ENCODE measurements at places on chromosomes 5 and 9.

DNA sequence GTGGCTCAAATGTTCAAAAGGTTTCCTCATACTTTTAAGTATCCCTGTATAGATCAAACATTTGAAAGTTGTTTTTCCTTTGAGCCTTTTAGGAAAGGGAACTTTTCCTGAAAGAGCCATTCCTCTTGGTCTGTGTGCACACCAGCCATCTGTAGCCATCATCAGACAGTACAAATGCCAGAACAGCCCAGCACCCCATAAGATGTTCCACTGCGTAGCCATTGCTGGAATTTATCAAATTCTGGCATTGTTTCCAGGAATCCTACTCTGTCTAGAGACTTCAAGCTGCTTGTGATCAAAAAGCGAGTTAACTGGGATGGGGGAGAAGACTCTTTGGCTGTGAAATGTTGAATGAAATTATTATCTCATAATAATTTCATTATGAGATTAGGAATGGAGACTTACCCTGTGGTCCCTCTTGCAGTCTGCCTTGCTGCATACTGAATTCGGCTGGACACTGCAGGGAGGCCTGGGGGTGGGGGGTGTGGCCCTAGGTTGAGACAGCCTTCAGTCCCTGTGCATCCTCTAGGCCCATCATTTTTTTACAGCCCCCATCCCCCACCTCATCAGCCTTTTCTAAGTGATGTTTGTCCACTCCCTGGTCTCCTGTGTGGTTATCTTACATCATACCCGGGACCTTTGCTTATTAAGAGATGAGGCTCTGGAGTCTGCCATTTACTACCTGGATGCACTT lies 99.8 kb downstream of the RALGPS1 start:
- DNase-seq, result no peak
- no peaks in the 10 kb centered on the region for H3K4me1 ChIP-seq
- no peaks in the 10 kb centered on the region for H3K36me3 ChIP-seq
- no peaks in the 10 kb centered on the region for H3K27me3 ChIP-seq

DNA sequence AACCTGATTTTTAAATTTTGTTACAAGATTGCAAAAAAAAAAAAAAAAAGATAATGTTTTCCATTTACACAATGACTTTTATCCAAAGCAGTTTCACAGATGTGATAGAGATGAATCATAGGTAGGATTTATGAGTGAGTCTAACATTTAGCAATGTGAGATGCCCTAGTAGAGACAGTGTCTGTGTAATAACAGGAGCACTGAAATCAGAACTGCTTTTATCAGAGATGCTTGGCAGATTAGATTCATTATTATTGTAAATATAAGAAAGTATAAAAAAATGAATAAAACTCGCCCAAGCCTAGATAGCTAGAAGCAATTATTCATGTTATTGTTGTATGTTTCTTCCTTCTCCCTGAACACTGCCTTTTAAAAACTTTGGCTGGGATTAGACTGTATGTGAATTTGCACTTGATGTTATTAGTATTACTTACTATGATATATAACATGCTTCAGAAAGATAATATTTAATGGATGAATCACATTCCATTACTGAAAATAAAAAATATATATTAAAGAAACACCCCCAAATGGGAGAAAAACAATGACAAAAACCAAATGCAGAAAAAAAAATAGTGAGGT lies 567.3 kb upstream of the KLF4 start:
- H3K27me3 ChIP-seq, result no peaks in the 10 kb centered on the region
- no peak overlapping the region for H3K27ac ChIP-seq
- DNase-seq, result no peak
- H3K4me3 ChIP-seq, result no peak overlapping the region

DNA sequence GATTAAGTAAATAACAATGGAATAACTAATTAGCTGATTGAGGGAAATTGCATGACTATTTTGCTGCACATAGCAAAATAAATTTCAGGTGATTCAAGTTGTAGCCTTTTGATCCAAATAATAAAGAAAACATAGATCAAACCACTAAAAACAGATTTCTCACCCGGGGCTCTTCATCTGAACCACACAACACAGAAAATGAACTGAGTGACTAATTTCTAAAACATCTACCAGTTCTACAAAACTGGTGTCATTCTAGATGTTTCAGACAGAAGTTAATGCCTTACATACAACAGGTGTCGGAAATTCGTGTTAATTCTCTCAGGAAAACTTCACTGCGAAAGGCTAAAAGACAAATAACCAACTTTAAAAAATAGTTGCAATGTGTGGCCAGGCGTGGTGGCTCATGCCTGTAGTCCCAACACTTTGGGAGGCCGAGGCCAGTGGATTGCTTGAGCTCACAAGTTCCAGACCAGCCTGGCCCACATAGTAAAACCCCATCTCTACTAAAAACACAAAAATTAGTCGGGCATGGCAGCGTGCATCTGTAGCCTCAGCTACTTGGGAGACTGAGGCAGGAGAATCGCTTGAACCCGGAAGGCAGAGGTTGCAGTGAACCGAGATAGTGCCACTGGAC lies 6.9 kb downstream of the PROP1 start:
- H3K4me3 ChIP-seq, result no peak overlapping the region
- no peak for DNase-seq
- H3K36me3 ChIP-seq, result no peaks in the 10 kb centered on the region
- peaks cover 18% of the 10 kb centered on the region for H3K27me3 ChIP-seq
- no peaks in the 10 kb centered on the region for H3K4me1 ChIP-seq

- no peaks in the 10 kb centered on the region for H3K27me3 ChIP-seq
- no peak overlapping the region for H3K4me3 ChIP-seq
- H3K27ac ChIP-seq, result no peak overlapping the region
- peaks cover 4% of the 10 kb centered on the region for H3K36me3 ChIP-seq
Measured at GRCh38 chr5:104370523-104370922, 807.9 kb upstream of the NUDT12 start.

GRCh38 chr5:140402258-140403074 lies 833 bp downstream of the ANKHD1 start:
- H3K27ac ChIP-seq, result no peak overlapping the region
- DNase-seq, result peak; percentile 65
- H3K36me3 ChIP-seq, result no peaks in the 10 kb centered on the region

- no peak overlapping the region for H3K4me3 ChIP-seq
- no peaks in the 10 kb centered on the region for H3K4me1 ChIP-seq
- no peak for DNase-seq
- H3K36me3 ChIP-seq, result no peaks in the 10 kb centered on the region
- no peak overlapping the region for H3K27ac ChIP-seq
Measured at GRCh38 chr5:104266161-104266560, 703.6 kb upstream of the NUDT12 start.

DNA sequence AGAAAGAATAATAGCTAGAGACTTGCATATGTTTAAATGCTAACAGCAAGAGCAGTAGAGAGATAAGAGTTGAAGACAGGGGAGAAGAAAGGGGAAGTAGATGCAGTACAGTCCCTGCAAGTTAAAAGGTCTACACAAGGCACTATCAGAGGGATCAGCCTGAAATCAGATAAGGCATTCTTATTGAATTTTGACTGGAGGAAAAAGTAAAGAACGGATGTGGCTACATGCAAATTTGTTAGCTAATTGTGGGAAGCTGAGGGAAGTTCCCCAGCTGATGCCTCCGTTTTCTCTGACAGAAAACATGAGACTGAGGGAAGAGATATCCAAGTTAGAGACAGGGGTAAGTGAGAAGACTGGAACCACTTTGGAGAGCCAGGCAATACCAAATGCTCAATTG lies 12.9 kb upstream of the RHOBTB3 start:
- H3K36me3 ChIP-seq, result peaks cover 4% of the 10 kb centered on the region
- peaks cover 6% of the 10 kb centered on the region for H3K4me1 ChIP-seq
- peak; percentile 64 for DNase-seq
- no peaks in the 10 kb centered on the region for H3K27me3 ChIP-seq
- H3K27ac ChIP-seq, result no peak overlapping the region
- H3K4me3 ChIP-seq, result no peak overlapping the region

DNA sequence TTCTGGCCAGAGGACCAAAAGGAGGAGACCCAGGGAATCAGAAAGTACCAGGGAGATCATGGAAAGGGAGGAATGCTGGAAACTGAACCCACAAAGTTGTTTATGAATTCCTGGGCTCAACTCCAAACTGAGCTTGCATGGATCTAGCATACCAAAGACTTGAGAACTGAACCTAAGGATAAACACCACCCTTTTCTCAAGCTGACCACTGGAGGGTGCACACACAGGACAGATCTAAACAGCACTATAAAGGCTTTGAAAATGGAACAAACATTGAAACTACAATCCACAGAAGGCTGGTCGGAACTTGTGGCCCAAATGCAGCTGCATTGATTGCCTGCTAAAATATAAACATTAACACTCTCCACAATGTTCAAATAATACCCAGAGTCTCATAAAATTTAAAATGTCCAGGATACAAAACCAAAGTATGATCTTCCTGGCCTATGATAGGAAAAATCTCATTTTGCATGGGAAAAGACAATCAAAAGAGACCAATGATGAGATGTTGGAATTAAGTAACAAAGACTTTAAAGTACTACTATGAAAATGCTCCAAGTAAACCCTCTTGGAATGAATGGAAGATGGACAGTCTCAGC lies 15.6 kb upstream of the IRF1 start:
- no peaks in the 10 kb centered on the region for H3K27me3 ChIP-seq
- H3K4me3 ChIP-seq, result no peak overlapping the region
- peaks cover 32% of the 10 kb centered on the region for H3K4me1 ChIP-seq
- H3K27ac ChIP-seq, result no peak overlapping the region
- DNase-seq, result no peak

DNA sequence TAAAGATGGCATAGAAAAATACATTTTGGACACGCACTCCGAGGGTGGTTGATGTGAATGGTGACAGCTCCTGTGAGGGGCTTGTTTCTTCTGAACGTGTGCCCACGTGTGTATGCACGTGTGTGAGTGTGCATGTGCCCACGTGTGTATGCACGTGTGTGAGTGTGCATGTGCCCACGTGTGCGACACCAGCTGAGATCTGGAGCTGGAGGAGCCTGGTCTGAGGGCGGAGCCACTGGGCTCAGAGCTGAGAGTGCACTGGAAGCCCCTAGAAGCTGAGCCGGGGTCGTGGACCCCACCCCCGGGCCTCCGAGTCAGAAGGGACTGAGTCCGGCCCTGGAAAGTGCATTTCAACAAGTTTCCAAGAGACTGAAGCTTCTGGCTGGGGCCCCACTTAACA lies 282.5 kb upstream of the IRX4 start:
- H3K4me3 ChIP-seq, result no peak overlapping the region
- H3K27ac ChIP-seq, result no peak overlapping the region
- H3K4me1 ChIP-seq, result no peaks in the 10 kb centered on the region
- H3K27me3 ChIP-seq, result peaks cover 15% of the 10 kb centered on the region
- DNase-seq, result peak; percentile 44

DNA sequence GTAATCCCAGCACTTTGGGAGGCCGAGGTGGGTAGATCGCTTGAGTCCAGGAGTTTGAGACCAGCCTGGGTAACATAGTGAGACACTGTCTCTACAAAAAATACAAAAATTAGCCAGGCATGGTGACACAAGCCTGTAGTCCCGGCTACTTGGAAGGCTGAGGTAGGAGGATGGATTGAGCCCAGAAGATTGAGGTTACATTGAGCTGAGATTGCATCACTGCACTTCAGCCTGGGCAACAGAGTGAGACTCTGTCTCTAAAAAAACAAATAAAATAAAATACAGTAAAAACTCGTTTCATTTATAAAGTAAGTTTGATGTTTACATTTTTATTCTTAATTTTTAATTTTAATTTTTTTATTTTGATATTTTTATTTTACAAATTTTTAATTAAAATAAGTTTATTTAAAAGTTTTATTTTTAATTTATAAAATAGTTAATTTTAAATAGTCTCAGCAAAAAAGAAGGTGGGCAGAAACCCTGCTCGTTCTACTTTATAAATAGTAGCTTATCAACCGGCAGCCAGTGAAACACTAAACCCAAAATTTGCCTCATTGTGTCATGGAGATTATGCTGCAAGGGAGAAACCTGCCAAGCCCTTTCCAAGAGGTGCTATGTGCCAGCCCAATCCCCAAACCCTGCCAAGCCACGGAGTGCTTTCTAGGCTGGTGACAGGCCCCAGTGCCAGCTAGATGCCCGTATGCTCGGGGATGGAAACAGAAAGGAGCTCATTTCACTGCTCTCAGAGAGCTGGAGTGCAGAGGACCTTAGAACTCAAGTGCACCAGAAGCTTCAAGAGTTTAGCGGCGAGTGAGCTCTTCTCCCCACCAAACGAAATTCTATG lies 38.9 kb downstream of the SERINC5 start:
- H3K4me3 ChIP-seq, result no peak overlapping the region
- no peak overlapping the region for H3K27ac ChIP-seq
- no peaks in the 10 kb centered on the region for H3K36me3 ChIP-seq
- H3K27me3 ChIP-seq, result no peaks in the 10 kb centered on the region

- H3K27ac ChIP-seq, result no peak overlapping the region
- H3K27me3 ChIP-seq, result peaks cover 15% of the 10 kb centered on the region
- H3K36me3 ChIP-seq, result no peaks in the 10 kb centered on the region
- H3K4me3 ChIP-seq, result no peak overlapping the region
- H3K4me1 ChIP-seq, result no peaks in the 10 kb centered on the region
Measured at GRCh38 chr5:68817632-68818031, 276.2 kb upstream of the SLC30A5 start.

GRCh38 chr5:37814699-37815098 lies 25.1 kb downstream of the GDNF start:
- DNase-seq, result no peak
- peaks cover 14% of the 10 kb centered on the region for H3K27me3 ChIP-seq
- no peaks in the 10 kb centered on the region for H3K4me1 ChIP-seq

GRCh38 chr9:106775960-106776359 lies 87.0 kb upstream of the ZNF462 start:
- H3K4me1 ChIP-seq, result no peaks in the 10 kb centered on the region
- no peaks in the 10 kb centered on the region for H3K36me3 ChIP-seq
- H3K4me3 ChIP-seq, result no peak overlapping the region

DNA sequence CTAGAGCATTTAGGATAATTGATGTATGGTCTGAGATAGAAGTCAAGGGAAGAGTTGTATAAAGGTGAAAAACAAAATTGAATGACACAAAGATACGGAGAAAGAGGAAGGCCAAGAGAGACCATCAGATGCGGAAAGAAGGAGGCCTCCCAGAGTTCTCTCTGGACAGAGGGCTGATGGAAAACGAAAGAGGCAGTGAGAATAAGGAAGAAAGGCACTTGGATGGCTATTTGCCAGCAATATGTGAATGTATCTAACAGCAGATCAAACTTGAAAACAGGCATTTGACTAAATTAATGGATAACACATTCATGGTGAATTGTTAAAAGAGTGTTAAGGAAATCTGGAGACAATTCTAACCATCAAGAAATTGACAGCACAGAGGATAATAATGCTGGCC lies 2.4 kb upstream of the DOCK8 start:
- no peaks in the 10 kb centered on the region for H3K27me3 ChIP-seq
- no peak for DNase-seq
- no peak overlapping the region for H3K27ac ChIP-seq
- H3K36me3 ChIP-seq, result no peaks in the 10 kb centered on the region

GRCh38 chr9:128497824-128498610 lies 6.5 kb upstream of the GLE1 start:
- H3K4me1 ChIP-seq, result peaks cover 5% of the 10 kb centered on the region
- peaks cover 21% of the 10 kb centered on the region for H3K36me3 ChIP-seq
- no peak overlapping the region for H3K4me3 ChIP-seq
- no peak overlapping the region for H3K27ac ChIP-seq

- H3K36me3 ChIP-seq, result no peaks in the 10 kb centered on the region
- no peak overlapping the region for H3K4me3 ChIP-seq
- H3K4me1 ChIP-seq, result no peaks in the 10 kb centered on the region
- no peak overlapping the region for H3K27ac ChIP-seq
- no peak for DNase-seq
- peaks cover 34% of the 10 kb centered on the region for H3K27me3 ChIP-seq
Measured at GRCh38 chr9:95670122-95670521, 153.4 kb upstream of the PTCH1 start.
